Astrocyte of the hippocampus (primary cell): ENCODE measurements at places on chromosomes 5 and 9.

DNA sequence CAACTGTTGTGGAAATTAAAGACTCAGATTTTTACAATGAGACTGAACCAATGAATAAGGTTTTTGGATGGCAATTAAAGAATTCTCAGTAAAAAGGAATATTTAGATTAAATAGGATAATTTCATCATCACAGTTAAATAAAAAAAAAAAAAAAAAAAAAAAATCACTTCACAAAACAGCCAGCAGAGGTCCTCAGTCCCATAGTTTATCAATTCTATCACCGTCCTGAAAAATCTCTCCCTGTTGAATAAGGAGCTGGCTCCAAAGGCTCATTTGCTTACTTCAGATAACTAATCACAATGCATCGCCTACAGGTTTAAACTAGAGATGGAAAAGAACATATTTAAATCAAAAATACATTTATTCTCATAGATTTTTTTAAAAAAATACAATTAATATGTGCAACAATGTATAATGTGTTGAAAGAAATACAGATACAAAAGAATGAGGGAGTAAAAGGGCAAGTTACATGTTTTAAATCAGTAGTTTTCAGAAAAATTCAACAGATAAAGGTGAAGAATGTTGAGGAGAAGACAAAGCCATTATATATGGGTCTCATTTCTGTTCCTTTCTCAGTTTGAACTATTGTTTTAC is 175.8 kb upstream of the CHD1 start:
- peak; percentile 50 for DNase-seq

GRCh38 chr5:68287976-68288706 is 72.6 kb downstream of the PIK3R1 start:
- DNase-seq, result peak; percentile 76

- no peak for DNase-seq
These were observed 1099.7 kb downstream of the DTWD2 start for GRCh38 chr5:117888688-117889087.

- DNase-seq, result no peak
These were observed 26.2 kb downstream of the GOLPH3 start for GRCh38 chr5:32147959-32148358.

DNA sequence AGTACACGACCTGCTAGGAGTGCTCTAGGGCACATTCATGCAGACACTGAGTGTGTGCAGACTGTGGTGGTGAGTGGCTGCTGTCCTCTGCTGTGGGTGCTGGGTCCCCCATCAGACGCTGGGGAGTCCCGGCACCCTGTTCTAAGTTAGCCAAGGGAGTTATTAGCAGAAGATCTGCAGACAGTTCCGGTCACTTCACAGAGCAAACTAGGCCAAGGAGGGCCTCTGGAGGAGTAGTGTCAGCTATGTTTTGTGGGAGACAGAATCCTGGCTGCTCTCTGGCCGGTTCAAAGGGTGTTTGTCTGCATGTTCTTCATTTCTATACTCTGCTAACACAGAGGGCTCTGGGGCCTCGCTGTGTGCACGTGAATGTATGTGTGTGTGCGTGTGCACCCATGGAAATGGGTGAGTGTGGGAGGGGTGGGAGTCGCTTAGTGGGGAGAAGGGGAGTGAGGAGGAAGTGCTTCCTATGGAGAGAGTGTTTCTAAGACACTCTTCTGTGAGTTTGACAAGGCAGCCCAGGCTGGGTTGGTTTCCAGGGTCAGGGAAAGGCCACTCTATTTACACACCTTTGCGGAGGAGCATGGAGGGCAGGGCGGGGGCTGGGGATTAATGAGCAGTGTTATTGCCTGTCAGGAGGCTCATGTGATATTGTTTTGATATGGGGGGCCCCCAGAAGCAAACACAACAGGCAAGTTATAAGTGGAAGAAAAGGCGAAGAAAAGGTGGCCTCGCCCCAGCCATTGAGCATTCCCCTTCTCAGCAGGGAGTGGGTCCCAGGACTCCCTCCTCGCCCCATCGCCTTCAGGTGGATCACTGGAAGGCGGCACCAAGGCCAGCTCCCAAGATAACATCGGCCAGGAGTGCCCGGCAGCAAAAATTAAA is 68.9 kb downstream of the MACROH2A1 start:
- no peak for DNase-seq

- DNase-seq, result peak; percentile 63
These were observed 1.2 kb downstream of the FNBP1 start for GRCh38 chr9:130041648-130042405.

GRCh38 chr9:28678097-28678496 is 1104.8 kb upstream of the C9orf72 start:
- DNase-seq, result peak; percentile 12

- no peak for DNase-seq
These were observed 36.2 kb upstream of the IL17B start for GRCh38 chr5:149415066-149415967.

GRCh38 chr9:95409650-95410426 is 92.3 kb upstream of the FANCC start:
- DNase-seq, result peak; percentile 74

DNA sequence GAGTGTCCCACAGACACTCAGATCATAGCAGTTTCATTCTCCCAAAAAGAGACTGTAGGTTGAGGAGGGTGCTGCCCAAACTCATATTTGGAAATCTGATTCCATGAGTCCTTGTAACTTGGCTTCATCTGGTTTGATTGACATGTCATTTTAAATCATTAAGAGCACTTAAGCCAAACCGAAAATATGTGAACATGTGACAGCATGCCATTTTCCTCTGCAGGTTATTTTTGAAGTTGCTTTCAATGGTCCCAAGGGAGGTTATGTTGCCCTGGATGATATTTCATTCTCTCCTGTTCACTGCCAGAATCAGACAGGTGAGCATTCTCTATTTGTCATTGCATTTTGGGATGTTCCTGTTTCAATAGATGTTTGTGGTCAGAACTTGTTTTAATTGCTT is 87.6 kb downstream of the MAMDC2 start:
- DNase-seq, result no peak

DNA sequence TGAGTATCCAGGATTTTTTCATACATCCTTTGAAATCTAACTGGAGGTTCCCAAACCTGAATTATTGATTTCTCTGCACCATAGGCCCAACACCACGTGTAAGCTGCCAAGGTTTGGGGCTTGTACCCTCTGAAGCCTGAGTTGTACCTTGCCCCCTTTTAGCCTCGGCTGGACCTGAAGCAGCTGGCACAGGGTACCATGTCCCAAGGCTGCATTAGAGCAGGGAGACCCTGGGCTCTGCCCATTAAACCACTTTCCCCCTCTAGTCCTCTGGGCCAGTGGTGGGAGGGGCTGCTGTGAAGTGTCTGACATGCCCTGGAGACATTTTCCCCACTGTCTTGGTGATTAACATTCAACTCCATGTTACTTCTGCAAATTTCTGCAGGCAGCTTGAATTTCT is 532.9 kb upstream of the NUDT12 start:
- DNase-seq, result no peak

GRCh38 chr5:160480652-160481051 is 59.0 kb downstream of the PTTG1 start:
- DNase-seq, result no peak

GRCh38 chr5:54658010-54658409 is 140.5 kb downstream of the SNX18 start:
- peak; percentile 71 for DNase-seq
